ENCODE measurements at places on chromosomes 16 and 17. TPM values are rescaled to one million over a fixed set of nuclear protein-coding genes. Genes with fewer than 3 reads are reported as not detected.
A peak's percentile ranks its signal among the peaks of the same experiment; 100 is the strongest.

The UNC45B gene
- total RNA-seq = not detected

The CDH15 gene
- total RNA-seq = 3.3 TPM

The CD300E gene
- 0.91 TPM for total RNA-seq

- H3K4me3 ChIP-seq = no peak overlapping the region
- H3K4me1 ChIP-seq = peaks cover 4% of the 10 kb centered on the region
- H3K36me3 ChIP-seq = no peaks in the 10 kb centered on the region
- H3K27me3 ChIP-seq = no peaks in the 10 kb centered on the region
- DNase-seq = no peak
- H3K27ac ChIP-seq = no peak overlapping the region
Observed at GRCh38 chr17:46769531-46770438, 48.7 kb downstream of the WNT3 start.

- no peak overlapping the region for H3K4me3 ChIP-seq
- no peaks in the 10 kb centered on the region for H3K27me3 ChIP-seq
- no peak for DNase-seq
Observed at GRCh38 chr16:11416228-11417001, 71.2 kb downstream of the RMI2 start.

DNA sequence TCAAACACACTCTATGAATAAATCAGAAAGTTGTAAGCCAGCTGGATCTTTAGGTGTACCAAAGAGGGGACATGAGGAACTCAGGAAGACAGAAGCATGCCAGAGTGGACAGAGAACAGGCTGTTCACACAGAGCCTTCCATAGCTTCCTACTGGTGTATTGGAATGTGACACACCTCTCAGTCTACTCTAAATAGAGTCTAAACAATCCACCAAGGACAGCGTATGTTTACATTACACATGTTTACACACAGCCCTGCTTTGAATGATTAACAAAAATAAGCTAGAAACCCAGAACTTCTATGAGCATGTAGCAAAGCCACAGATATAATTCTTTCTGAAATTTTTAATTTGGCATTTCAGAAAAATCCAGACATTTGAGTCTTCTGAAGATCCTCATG, 1279.0 kb upstream of the CDH8 start:
- no peaks in the 10 kb centered on the region for H3K27me3 ChIP-seq
- no peaks in the 10 kb centered on the region for H3K36me3 ChIP-seq
- peak overlapping the region; percentile 56 for H3K27ac ChIP-seq

DNA sequence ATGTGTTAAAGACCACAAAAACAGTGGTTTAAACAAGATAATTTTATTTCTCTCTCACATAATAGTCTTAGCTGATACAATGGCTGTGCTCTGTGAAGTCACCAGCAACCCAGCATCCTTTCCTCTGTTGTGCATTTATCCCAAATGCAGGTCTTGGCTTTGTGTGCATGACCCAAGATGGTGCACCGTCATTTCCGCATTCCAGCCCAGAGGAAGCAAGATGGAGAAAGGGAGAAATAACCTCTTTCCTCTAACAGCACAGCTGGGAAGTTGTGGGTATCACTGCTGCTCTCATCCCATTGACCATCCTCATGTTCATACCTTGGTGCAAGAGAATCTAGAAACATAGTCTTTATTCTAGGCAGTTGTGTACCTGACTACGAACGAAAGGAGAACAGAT, 21.8 kb downstream of the TMC5 start:
- no peak overlapping the region for H3K27ac ChIP-seq
- no peaks in the 10 kb centered on the region for H3K27me3 ChIP-seq
- no peak overlapping the region for H3K4me3 ChIP-seq
- peaks cover 3% of the 10 kb centered on the region for H3K4me1 ChIP-seq
- DNase-seq = no peak
- H3K36me3 ChIP-seq = no peaks in the 10 kb centered on the region

- H3K4me1 ChIP-seq = no peaks in the 10 kb centered on the region
- H3K4me3 ChIP-seq = no peak within 1 kb of the TSS
- H3K36me3 ChIP-seq = no peaks in the 10 kb centered on the region
- peak; percentile 79 for DNase-seq
Observed at GRCh38 chr17:29005936-29006511, at the start of gene SEZ6. SEZ6 (minus strand) TSS chr17:29006033; CDS start chr17:29005869, 164 bp downstream.

DNA sequence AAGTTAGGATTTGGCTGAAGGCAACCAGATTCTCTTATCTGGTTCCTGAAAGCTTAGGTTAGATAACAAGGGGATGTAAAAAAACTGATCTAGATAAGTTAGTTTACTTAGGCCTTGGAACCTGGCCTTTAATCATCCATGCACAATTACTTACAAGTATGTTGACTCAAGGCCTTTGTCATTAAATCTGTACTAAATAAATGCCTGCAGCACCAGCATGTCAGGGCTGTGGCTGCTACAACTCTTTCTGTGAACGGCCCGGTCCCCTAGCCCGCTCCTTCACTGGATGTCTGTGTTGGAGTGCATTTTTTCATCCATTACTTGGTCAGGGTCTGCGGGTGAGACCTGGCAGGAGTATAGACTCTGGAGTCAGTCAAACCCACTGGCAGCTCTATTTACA, 48.4 kb upstream of the ALDH3A1 start:
- H3K4me1 ChIP-seq = no peaks in the 10 kb centered on the region
- H3K27ac ChIP-seq = no peak overlapping the region
- peaks cover 16% of the 10 kb centered on the region for H3K36me3 ChIP-seq
- DNase-seq = no peak
- H3K27me3 ChIP-seq = no peaks in the 10 kb centered on the region
- H3K4me3 ChIP-seq = no peak overlapping the region

DNA sequence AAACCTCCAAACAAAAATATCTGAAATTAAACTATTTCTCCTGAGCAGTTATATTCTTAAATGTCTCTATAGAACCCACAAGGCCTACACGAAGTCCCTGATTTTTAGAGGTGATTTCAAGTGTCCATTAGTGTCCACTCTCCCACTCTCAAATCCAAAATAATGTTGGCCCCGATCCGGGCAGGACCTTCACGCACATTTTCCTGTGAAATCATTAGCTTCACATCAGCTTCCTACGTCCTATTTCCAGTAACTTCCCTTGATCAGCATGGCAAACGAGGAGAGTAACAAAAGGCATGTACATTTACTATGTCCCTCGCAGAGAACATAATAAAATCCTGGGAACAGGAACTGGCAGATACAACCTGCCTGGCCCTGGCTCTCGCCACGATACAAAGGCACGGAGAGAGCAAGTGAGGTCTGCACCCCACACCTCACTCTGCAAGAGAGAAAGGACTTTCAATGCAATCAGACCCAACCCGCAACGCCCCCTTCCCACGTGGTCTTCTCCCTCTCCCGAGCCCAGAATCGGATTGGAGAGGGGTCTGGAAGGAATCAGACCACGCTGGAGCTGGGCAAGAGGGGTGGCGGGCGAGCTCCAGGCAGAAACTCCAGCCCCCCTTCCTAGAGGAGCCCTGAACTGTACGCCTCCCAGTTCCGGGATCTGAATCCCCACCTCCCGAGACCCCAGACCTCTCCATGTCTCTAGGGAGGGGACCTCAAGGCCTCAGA, 17.5 kb upstream of the C17orf78 start:
- H3K4me1 ChIP-seq = peaks cover 17% of the 10 kb centered on the region
- H3K27me3 ChIP-seq = no peaks in the 10 kb centered on the region
- peak; percentile 65 for DNase-seq
- peak overlapping the region; percentile 28 for H3K27ac ChIP-seq
- H3K36me3 ChIP-seq = no peaks in the 10 kb centered on the region

- DNase-seq = no peak
- no peak overlapping the region for H3K4me3 ChIP-seq
- H3K27ac ChIP-seq = no peak overlapping the region
- no peaks in the 10 kb centered on the region for H3K27me3 ChIP-seq
Observed at GRCh38 chr16:82300374-82300951, 130.4 kb upstream of the MPHOSPH6 start.

- H3K4me1 ChIP-seq = no peaks in the 10 kb centered on the region
- H3K27ac ChIP-seq = peak overlapping the region; percentile 52
- H3K4me3 ChIP-seq = peak overlapping the region; percentile 55
- DNase-seq = peak; percentile 76
Observed at GRCh38 chr16:3129137-3130131, 5.4 kb upstream of the ZNF213 start.

DNA sequence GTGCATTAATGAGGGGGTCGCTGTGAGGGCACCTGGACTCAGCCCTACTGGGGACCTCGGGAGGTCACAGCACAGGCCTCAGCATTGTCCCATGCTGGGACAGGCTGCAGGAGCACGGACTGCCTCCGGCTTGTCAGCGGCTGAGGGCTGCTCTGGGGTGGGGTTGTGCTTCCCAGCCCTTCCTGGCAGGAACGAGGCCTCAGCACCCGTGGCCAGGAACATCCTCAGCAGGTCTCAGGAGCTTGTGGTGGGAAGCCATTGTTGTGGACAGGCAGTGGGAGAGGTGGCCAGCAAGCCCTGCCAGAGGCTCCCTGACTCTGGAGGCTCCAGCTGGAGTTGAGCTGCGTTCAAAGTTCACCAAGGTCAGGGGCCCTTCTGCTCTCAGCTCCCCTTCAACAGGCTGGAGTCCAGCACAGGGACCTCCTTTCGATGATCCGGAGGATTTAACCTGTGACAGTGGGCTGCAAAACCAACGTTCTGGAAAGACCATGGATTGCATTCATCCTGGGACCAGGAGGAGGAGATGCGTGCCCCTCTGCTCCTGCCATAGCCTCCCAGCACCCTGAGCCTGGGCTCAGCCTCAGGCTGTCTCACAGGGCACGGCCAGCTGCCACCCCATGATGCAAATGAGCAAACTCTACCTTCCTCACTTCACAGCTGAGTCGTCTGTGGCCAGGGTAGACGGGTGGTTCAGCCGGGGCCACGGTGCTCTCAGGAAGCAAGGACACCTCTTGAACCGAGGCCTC, 32.6 kb downstream of the FOXL1 start:
- no peaks in the 10 kb centered on the region for H3K36me3 ChIP-seq
- H3K4me3 ChIP-seq = no peak overlapping the region
- no peak overlapping the region for H3K27ac ChIP-seq
- DNase-seq = no peak
- H3K27me3 ChIP-seq = no peaks in the 10 kb centered on the region
- no peaks in the 10 kb centered on the region for H3K4me1 ChIP-seq

DNA sequence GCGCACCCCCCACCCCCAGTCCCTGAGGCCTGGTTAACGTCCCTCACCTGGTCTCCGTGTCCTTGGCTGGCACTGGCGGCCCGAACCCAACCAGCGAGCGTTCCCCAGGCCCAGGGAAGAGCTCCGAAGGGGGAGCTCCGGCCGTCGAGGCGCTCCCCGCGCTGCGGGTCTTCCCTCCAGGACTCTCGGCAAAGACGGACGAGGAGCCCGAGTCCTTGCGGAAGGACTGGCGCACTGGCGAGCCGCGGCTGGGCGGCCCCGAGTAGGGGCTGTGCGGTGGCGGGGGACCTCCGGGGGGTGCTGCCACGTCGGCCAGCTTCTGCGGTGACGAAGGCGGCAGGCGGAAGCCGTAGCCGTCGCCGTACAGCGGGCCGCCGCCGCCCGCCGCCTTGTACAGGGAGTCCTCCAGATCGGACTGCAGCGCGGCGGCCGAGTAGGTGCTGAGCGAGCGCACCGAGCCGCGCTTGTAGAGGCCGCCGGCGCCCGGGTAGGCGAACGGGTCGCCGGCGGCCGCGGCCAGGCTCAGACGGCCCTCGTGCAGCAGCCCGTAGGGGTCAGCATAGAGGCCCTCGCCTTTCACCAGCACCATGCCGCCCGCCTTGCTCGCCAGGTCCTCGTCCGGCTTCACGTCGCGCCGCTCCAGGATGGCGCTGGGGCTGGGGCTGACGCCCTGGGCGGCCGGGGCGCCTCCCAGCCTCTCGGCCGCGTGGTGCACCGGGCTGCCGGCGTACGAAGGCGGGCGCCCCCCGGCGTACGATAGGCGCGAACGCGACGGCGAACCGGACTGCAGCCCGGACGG, 44.1 kb downstream of the SRCIN1 start:
- DNase-seq = no peak
- H3K27ac ChIP-seq = no peak overlapping the region
- no peaks in the 10 kb centered on the region for H3K36me3 ChIP-seq
- H3K4me1 ChIP-seq = peaks cover 27% of the 10 kb centered on the region

GRCh38 chr17:46863383-46864121, 12.2 kb downstream of the WNT9B start:
- no peak overlapping the region for H3K27ac ChIP-seq
- H3K4me3 ChIP-seq = no peak overlapping the region

DNA sequence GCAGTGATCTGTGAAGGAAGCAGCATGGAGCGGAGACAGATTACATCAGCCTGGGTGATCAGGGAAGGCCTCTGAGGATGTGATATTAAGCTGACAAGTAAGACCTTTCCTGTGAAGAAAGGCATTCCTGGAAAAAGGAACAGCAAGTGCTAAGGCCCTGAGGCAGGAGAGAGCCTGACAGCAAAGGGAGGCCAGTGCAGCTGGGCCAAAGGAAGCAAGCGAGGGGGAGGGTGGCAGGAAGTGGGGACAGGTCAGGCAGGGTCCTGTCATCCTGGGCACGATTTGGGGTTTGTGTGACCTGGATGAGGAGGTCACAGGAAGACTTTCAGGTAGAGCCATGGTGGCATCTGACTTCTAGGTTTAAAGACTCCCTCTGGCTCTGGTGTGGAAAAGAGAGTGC, 12.3 kb downstream of the CPNE2 start:
- no peaks in the 10 kb centered on the region for H3K36me3 ChIP-seq
- no peak for DNase-seq
- no peak overlapping the region for H3K4me3 ChIP-seq
- no peaks in the 10 kb centered on the region for H3K4me1 ChIP-seq
- no peaks in the 10 kb centered on the region for H3K27me3 ChIP-seq

- H3K27ac ChIP-seq = no peak overlapping the region
- no peaks in the 10 kb centered on the region for H3K4me1 ChIP-seq
- no peaks in the 10 kb centered on the region for H3K36me3 ChIP-seq
- DNase-seq = no peak
- no peak overlapping the region for H3K4me3 ChIP-seq
Observed at GRCh38 chr17:70318051-70318450, 148.7 kb downstream of the KCNJ2 start.

DNA sequence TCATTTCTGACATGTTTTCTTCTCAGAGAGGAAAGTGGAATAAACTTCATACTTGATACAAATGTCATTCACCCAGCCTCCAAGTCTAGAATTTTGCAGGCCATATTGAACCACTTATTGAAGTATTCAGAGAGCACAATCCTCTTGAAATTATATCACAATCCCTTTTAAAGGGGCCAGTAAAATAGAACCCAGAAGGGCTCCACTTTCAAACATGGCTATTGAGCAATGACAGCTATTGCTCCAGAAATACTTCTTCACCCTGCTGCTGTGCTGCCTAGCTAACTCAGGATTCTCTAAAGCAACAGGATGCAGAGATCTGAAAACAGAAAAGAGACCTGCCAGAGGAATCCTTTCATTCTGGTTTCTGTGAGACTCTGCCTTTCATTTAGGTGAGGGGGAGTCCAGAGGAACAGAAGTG, 275.0 kb upstream of the CDH5 start:
- no peak overlapping the region for H3K4me3 ChIP-seq
- no peak for DNase-seq

DNA sequence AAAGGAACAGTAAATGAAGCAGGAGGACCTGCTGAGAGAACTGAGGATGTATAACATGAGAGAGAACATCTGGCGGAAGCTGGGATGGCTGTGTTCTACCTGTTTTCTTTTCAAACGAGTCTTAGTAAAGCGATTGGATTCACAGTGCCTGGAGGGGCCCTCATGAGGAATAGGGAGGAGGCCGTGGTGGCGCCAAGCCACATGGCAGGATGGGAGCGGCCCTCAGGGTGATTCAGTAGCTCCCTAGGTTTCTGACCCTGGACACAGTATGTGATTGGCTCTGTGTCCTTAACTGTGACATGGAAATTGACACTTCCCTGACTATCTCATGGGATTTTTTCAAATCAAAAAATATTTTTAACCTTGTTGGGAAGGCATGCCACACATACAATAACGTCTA, 32.1 kb downstream of the USP43 start:
- H3K4me3 ChIP-seq = no peak overlapping the region
- DNase-seq = no peak
- H3K36me3 ChIP-seq = no peaks in the 10 kb centered on the region
- no peaks in the 10 kb centered on the region for H3K27me3 ChIP-seq
